ENCODE measurements at places on chromosomes 16 and 17.
A peak's percentile ranks its signal among the peaks of the same experiment; 100 is the strongest.

DNA sequence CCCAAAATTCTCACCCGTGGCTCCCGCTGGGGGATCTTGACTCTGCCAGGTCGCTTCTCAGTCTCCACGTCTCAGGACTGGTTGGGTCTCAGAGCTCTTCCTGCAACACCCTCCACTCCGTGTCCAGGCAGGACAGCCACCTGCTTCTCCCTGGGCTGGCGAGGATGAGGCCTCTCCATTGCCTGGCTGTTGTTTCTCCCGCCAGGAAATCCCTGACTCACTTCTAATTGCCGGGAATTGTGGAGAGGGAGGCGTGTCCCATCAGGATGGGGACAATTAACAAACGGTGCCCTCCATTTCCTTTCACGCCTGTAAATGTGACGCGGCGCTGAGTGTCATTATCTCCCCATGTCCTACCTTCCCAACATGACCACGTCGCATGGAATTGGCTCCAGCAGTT is 204.5 kb downstream of the RBFOX3 start:
- DNase-seq, result no peak

DNA sequence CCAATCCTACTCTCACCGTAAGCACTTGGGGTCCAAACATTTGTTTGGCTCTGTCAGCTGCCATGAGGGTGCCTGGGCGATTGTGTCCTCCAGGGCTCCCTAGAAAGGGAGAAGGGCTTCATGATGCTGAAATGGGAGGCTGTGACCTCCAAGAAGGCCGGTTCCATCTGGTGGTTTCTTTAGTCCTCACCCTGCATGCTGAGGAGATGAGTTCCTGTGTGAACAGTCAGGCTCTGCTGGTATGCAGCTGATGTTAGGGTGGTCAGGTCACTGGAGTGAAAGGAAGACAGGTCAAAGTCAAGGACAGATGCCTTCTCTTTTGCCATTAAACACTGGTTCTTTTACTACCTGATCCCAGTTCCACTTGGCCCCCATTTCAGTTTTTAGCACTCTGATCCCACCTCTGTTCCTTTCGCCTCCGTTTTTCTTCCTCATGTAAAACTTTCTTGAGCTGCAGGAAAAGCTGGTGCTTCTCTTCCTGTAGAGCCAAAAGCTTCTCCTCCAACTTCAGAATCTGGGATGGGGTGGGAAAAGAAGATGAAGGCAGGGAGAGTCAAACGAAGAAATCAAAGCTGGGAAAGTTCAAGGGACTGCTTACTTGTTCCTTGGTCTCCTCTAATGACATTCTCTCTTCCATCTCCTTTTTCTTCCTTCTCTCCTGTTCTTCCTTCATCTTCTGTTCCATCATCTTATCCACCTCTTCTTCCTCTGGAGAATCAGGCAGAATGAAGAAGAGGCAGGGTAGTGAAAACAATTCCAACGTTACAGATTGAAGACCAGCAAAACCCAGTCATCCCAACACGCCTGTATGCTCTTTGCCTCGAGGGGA is 1.1 kb downstream of the GPS2 start:
- no peak for DNase-seq

GRCh38 chr17:46832331-46832821 is 13.9 kb upstream of the WNT3 start:
- DNase-seq, result no peak

GRCh38 chr17:72452286-72453173 is 331.7 kb downstream of the SOX9 start:
- no peak for DNase-seq

DNA sequence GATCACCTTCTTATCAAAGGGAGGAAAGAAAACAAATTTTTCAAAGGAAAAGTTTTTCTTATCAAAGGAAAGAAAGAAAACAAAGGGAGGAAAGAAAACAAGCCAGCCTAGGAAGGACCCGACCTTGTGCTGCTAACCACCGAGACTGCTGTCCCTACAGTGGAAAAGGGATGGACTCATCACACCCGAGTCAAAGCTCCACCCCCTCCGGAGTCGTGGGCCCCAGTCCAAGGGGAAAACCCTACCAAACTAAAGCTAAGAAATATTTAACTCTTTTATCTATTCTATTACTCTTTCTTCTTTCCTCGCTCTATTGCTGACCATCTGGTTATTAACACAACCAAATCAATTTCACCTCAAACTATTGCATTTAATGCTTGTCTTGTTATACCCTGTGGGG is 6.1 kb upstream of the ENDOV start:
- no peak for DNase-seq

DNA sequence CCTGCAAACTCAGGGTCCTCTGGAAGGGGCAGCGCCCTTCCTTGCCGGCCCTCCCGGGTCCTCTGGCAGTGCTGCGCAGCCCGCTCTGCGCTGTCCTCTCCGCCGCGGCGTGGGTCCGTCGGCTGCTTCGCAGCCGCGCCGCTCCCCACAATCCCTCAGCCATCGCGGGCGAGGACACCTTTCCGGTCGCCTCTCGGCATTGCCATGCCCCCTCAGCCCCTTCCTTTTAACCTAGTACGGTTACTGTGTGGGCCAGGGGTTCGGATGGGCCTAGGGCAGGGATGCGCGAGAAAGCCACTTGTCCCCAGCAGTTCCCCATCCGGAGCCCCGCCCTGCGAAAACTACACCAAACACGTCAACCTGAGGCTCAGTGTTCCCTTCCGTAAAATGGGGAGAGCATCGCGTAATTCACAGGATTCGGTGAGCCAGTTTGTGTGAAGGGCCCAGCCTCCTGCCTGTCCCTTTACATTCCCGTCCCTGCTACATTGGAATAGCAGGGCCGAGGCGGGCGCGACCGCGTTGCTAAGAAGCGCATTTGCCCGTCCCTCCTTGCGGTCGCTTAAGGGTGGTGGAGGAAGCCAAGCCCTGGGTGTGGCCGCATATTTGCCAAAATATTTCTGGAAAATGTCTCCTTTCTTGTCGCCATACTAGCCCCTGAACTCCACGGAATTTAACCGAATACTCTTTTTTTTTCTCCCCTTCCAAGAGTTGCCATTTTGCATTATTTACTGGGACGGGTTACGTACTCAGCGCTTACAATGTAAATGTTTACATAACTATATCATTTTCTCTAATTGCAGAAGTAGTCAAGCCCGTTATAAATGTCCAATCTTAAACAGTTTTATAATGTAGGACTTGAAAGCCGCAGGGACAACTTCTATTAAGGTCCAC is 13.2 kb downstream of the COPZ2 start:
- DNase-seq, result peak; percentile 30

- DNase-seq, result no peak
Observed at GRCh38 chr16:48592839-48593429, 17.0 kb downstream of the N4BP1 start.

DNA sequence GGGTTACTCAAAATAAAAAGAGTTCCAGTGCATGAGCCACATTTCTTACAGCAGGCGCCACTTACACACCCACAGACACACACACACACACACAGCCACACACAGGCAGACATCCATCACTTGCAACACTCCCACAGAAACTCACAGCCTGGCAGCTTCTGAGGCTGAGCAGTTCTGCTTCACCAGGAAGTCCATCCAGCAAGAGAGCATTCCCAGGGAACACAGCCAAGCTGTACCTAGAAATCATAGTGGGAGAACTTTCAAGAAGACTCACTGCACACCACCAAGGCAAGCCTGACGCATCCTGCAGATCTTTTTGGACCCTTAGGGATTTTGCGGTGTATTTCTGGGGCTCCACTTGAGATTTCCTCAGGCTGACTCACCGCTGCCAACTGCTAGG is 140.9 kb upstream of the WSB1 start:
- DNase-seq, result no peak

- no peak for DNase-seq
Observed at GRCh38 chr16:80723981-80724380, 80.4 kb downstream of the CDYL2 start.

DNA sequence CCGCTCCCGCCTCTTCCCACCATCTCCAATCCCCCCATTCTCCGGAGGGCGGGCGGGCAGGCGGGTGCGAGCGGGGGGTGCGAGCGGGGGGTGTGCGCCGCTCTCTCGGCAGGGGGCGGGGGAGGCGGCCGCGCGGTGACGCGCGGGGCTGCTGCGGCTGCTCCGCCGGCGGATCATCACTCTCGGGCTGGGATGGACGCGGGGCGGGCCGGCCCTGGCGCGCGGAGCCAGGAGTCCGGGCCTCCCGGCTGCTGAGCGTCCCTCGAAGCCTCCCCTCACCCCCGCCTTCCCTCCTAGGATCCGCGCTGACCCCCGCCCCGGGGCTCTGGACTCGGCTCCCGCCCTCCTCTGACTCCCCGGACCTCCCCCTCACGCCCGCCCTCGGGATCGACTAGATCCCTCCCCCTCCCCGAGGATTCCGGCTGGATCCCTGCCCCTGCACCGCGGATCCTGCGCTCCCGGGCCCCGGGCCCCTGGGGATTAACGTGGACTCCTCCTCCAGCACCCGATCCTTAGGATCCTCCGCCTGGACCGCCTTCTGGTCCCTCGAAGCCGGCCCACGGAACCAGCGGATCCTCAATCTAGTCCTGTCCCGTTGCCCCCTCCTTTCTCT is 946 bp upstream of the TMEM256 start:
- DNase-seq, result peak; percentile 59

GRCh38 chr16:56683424-56684172 is 1.3 kb downstream of the MT1X start:
- no peak for DNase-seq

DNA sequence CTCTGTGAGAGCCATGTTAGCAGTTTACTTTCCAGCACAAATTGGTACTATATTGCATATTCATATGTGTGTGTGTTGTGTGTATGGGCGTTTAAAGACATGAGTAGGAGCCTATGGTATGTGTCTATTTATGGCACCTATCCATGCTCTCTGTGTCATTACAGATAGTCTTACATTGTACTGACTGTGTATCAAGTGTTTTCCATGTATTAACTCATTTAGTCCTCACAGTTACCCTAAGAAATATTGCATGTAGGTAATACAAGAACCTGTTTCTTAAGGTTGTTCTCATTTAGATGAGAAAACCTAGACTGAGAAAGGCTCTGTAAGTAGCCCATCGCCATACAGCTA is 1.6 kb downstream of the ALG1 start:
- DNase-seq, result no peak

DNA sequence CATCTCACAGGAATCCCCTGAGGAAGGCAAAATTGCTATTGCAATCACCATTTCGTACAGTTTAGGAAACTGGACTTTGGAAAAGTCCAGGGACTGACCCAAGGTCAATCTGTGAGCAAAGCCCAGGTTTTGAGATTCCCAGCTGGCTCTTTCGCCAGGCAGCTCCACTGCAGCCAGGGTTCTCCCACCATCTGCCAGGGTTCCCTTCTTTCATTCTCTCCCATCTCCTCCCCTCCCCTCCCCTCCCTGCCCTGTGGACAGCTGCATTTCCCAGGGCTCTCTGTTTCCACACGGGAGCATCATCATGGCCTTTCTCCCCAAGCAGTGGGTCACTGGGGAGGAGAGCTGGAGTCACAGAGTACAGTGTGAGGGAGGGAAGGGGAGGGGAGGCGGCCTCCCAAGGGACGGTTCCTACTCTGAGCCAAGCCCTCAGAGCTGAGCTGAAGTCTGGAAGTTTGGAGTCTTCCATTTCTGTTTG is 11.9 kb upstream of the GSDMA start:
- no peak for DNase-seq

- no peak for DNase-seq
Observed at GRCh38 chr17:30344283-30345088, 10.6 kb upstream of the TMIGD1 start.

- no peak for DNase-seq
Observed at GRCh38 chr17:9700136-9700535, 54.8 kb downstream of the USP43 start.

- no peak for DNase-seq
Observed at GRCh38 chr17:16886655-16887322, 85.1 kb downstream of the TNFRSF13B start.

- DNase-seq, result no peak
Observed at GRCh38 chr17:50563092-50563511, 2.6 kb downstream of the CACNA1G start.

- DNase-seq, result no peak
Observed at GRCh38 chr16:80778703-80779102, 25.7 kb downstream of the CDYL2 start.

DNA sequence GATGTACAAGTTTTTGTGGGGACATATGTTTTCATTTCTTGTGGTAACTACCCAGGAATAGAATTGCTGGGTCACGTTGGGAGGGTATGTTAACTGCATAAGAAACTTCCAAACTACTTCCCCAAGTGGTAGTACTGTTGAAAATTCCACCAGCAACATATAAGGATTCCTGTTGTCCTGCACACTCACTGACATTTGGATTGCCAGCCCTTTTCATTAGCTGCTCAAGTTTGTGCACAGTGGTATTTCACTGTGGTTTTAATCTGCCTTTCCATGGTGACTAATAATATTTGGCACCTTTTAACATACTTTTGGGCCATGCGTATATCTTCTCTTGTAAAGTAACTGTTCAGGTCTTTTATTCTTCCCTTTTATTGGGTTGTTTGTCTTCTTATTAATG is 103.3 kb downstream of the GNAO1 start:
- DNase-seq, result no peak

GRCh38 chr17:40327244-40327729 is 18.3 kb downstream of the RARA start:
- DNase-seq, result no peak
